ENCODE measurements at places on chromosomes 2 and 18. TPM values are rescaled to one million over a fixed set of nuclear protein-coding genes. Genes with fewer than 3 reads are reported as not detected.
A peak's percentile ranks its signal among the peaks of the same experiment; 100 is the strongest.

The TWSG1 gene
- 11.3 TPM for total RNA-seq

The TMEM131 gene
- total RNA-seq = 25.2 TPM

- no peak for DNase-seq
These were observed 4.8 kb downstream of the SPAG16 start for GRCh38 chr2:213288913-213289700.

DNA sequence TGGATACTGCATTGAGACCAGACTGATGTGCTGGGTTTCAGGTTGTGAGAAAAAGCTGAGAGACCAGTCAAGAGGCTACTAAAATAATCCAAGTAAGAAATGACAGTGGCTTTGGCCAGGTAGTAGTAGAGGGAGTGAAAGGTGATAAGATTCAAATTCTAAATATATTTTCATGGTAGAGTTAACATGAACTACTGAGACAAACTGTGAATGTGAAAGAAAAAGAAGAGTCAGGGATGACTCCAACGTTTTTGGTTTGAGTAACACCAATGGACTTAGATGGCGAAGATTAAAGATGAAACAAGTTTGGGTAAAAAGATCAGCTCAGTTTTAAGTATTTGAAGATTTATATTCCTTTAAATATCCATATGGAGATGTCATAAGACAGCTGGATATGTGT is 209.4 kb downstream of the ZEB2 start:
- DNase-seq = no peak

DNA sequence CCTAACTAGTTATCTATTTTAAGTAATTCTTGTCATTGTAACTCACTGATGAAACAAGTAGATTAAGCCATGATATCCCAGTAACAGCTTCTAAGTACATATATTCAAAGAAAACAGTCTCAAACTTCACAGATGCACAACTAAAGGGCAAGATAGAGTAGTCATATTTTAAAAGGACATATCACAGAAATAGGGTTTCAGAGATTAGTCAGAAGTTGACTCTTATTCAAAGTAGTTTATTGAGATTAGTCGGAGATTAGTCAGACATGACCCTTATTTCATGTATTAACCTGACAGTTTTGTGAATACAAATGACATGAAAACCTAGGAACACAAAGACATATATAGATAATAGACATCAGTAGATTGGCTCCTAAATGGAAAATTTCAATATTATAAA is 15.9 kb upstream of the CHAC2 start:
- DNase-seq = no peak

GRCh38 chr2:35741556-35741955 is 614.0 kb upstream of the CRIM1 start:
- DNase-seq = no peak

The ANTXR1 gene
- total RNA-seq = 1.1 TPM

- no peak for DNase-seq
These were observed 85.4 kb upstream of the ZCCHC2 start for GRCh38 chr18:62437235-62438017.

GRCh38 chr2:41414486-41415230 is 633.2 kb upstream of the PKDCC start:
- no peak for DNase-seq

DNA sequence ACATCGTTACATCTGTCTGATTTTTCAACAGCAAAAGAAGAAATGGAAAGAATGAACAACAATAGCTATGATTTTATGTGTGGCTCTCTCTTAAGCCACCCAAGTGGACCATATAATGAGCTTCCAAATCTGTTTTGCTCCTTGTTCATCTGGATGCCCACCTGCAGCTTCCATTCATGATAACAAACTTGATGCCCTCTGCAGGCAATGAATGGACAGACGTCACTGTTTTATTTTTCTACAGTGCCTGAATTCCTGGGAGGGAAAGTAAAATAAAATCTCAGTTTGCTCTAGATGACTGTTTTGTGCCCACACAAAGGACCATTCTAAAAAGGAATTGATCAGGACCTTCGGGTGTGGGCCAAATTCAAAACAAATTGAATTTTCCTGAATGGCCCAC is 5.0 kb downstream of the MREG start:
- no peak for DNase-seq

DNA sequence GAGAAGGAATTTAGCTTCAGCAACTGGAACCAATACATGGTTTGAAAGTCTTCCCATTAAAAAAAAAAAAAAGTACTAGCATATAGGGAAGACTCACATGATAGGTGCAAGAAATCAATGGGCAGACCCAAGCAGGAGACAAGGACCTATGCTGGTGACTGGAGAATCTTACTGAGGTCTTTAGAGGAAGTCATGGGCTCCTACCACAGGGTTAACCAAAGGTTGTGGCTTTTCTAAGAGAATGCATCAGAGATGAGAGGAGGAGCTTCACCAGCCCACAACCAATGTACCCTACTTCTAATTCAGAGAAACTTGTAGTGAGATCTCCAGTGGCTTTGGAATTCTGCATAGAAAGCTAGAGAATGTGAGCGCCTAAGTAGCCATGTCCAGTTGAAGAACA is 207.4 kb downstream of the NCKAP5 start:
- DNase-seq = no peak

- DNase-seq = no peak
These were observed 750.5 kb downstream of the CPS1 start for GRCh38 chr2:211306929-211307328.

The C2orf81 gene
- 5.1 TPM for total RNA-seq

DNA sequence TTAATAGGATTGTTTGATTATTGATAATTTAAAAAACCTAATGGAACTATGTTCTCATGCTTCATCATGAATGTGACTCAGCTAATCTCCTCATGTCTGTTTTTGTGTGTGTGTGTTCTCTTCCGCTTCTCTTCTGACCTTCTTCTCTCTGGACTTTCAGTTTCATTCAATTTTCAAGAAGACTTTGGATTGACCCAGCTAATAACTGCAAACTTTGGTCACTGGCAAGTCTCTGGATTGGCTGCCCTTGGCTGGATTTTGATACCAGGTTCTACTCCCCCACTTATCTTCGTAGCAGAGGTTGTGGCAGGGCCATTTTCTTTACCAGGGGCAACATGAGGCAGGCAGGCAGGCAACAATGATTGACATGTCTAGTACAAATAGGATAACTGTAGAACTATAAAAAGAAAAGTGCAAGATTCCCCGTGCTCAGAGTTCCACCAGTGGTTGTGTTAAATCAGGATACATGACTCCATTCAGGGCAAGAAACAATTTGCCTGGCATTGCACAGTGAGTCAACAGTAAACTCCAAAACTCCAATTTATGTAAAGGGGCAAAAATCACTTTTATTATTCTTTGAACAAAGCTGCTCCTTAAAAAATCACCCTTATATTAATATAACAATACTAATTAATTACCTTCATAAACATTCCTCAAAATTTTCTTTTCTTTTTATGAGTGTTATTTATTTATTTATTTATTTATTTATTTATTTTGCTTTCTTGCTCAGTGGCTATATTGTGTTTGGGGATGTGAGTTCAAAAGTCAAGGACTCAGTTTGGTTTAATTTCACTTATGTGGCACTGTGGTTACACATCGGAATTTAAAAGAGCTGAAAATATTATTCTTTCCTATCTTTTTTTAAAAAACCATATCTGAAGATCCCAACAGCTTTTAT is 167.6 kb downstream of the RND3 start:
- no peak for DNase-seq

DNA sequence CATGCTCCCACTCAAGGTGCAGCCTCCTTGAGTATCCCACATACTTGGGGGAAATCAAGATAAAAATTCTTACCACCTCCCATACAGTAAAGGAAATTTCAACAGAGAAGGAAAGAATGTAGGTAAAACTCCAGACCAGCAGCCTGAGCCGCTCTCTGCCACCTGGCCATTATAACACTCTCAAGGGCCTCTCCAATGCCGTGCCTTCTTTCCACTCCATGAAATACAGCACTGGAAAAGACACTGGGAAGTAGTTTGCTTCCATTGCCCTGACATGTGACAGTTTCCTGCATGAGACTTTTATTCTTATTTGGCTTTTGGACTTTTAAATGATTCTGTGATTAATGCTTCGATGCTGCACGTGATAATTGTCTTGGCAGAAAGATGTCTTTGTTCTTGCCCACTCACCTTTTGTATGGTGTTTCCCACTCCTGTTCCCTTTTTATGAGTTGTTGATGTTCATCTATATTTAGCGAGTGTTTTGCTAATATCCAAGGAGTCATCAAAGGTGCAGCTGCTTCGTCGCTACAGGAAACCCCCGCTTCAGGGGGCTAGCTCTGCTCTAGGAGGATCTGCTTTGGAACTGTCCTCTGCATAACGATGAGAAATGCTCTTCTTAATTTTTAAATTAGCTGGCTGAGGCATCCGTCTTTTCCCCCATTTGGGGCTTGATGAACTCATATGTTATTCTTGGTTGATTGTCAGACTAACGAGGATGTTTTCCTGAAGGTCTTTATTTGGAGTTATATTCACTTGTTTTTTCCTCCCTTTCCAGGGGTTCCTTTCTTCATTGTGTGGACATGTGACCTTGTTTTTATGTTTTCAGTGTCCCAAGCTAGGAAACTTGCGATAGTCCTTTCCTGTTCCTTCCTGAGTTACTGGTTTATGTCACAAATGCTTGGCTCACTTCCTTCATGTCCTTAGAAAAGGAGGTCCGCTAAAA is 179.4 kb downstream of the TXNL1 start:
- no peak for DNase-seq

The POTEC gene
- total RNA-seq = not detected

DNA sequence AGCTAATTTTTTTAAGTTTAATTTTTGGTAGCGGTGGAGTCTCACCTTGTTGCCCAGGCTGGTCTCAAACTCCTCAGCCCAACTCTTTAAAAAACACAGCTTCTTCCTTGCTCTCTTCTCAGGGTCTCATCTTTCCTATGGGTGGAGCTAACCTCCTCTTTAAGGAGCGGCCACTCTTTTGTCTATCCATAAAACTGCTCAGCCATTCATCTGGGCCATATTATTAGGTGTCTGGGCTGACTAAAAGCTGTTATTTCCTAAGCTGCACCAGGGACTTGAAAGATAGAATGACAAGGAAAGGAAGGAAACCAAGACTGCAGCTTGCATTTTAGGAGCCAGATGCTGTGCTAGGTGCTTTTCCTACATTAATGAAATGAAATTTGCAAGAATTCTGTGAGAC is 35.8 kb upstream of the THOC1 start:
- DNase-seq = no peak

GRCh38 chr2:198715302-198715835 is 742.4 kb downstream of the SATB2 start:
- no peak for DNase-seq

The PKP4 gene
- 35.3 TPM for total RNA-seq

- no peak for DNase-seq
These were observed 39.6 kb downstream of the MSH6 start for GRCh38 chr2:47822518-47822917.

The CKAP2L gene
- 24.3 TPM for total RNA-seq

DNA sequence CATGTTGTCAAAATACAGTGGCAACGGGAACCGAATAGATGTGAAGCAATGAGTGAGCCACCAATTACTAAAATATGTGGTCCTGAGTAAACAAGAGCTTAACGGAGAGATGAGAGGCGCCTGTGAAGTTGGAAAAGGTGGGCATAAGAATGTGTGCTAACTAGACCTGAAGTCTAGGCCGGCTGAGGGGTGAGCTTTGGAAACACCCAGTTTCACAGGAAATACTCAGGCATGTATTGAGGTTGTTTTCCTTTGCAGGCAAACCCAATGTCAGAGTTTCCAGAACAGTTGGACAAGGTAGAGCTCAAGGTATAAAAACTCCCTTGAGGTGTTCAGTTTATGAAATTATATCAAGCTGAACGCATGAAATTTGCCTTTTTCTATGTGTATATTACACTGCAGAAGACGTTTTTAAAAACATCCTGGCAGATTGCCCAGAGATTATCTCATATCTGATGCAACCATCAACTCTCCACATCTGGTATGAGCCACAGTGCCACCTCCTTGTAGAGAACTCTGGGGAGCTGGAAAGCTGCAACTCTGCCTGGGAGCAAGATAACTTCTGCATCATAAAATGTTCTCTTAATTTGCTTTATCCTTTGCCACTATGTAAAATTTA is 3.9 kb upstream of the WDSUB1 start:
- peak; percentile 41 for DNase-seq

GRCh38 chr2:60560734-60561644 is 7.5 kb upstream of the BCL11A start:
- DNase-seq = no peak

DNA sequence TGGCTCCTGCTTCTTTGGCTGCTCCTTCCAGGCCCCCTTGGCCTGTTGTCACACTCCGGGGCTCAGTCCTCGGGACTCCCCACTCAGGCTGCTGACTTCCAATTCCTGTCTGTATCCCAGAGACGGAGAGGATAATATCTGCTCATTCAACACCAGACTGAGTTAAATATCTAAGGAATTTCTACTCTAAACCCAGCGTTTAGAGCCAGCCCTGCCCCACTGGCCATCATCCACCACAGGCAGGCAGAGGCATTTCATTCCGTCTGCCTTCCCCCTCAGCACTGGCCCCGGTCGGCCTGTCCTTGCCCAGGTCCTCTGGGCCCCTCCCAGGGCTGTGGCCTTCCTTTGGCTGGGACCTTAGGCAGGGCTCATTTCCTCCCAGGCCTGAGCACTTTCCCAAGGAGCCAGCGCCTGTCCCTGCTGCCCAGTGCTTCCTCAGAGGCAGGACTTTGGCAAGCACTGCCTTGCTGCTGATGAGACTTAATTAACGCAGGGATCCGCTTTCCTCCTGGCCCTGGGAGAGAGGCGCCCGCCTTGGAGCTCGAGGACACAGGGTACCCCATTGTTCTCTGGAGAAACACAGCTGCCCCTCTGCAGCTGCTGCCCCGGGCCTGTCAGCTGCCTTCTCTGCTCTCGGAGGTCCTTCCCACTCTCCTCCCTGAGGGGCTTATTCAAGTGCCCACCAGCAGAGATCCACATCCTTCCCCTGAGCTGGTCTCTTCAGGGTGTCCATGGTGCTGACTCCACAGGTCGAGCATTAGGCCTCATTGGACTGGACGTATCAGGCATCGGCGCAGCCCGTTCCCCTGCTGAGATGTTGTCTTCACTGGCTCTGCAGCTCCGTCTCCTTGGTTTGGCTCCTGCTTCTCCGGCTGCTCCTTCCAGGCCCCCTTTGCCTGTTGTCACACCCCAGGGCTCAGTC is 42.8 kb downstream of the ATOH8 start:
- no peak for DNase-seq

GRCh38 chr2:29920130-29920577 is 1.2 kb downstream of the ALK start:
- peak; percentile 69 for DNase-seq

The C2orf15 gene
- total RNA-seq = 1.0 TPM

- no peak for DNase-seq
These were observed 327.6 kb upstream of the UBE2E3 start for GRCh38 chr2:180652794-180653193.

DNA sequence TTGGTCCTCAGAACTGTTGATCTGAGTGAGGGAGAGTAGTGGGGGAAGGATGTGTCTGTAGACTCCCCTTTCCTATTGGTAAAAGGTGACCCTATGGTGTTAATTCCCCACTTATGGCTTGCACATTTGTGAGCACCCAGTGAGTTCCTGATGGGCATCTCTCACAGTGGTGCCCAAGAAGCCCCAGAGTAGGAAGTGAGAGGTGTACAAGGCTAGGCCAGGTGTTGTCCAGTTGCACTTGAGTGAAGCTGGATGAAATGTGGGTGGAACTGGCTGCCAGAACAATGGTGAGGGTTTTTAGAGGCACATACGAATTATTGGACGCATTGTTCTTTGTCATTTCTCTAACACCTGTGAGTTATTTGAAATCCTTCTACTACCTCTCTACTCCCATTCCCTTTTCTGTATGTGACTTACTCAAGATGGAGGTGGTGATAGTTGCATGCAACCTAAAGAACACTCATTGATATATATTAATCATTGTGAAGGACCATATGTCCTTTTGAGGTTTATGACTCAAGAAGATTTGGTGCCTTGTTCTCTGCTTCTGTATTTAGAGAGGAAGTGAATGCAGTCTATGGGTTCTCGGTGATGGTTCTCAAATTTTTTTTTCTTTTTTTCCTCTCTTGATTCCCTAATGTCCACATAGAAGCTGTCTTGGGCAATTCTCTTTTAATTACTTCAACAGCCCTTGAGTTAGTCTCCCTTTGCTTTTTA is 162.7 kb downstream of the FSHR start:
- no peak for DNase-seq

Measured in activated naive CD8-positive, alpha-beta T cell treated with anti-CD3 and anti-CD28 coated beads for 36 hours (primary cell).